Endodermal cell (in vitro differentiated cells): ENCODE measurements at places on chromosomes 16 and 17. TPM values are rescaled to one million over a fixed set of nuclear protein-coding genes. Genes with fewer than 3 reads are reported as not detected.

DNA sequence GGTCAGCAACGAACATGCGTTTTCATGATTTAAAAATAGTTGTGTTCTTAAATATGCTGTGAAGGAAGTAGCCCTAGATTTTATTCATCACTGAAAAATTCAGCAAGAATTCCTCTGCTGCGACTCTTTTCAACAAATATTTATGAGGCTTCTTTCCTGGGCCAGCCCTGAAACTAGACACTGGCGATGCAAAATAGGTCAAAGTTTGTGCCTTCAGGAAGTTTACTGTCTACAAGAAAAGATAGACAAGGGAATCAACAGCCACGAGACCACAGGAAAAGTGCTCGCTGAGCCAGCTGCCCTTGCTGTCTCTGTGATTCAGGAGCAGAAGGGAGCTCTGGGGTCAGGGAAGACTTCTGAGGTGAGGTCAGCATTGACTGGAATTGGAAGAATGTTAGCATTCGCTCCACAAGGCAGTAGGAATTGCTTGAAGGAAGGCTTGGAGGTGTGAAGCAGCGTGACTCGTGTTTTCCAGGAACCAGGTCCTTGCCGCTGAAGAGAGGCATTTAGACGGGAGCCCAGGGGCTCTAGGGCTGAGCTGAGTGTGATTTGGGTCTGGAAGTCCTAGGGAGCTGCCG, 1.9 kb upstream of the RPL26 start:
- DNase-seq = peak; percentile 95

C17orf107 gene
- total RNA-seq = 3.8 and 4.8 TPM in 2 replicates

RASD1 gene
- total RNA-seq = 2.5 and 2.8 TPM in 2 replicates

GRCh38 chr17:55426851-55427586, 5.4 kb upstream of the MMD start:
- DNase-seq = no peak

DNA sequence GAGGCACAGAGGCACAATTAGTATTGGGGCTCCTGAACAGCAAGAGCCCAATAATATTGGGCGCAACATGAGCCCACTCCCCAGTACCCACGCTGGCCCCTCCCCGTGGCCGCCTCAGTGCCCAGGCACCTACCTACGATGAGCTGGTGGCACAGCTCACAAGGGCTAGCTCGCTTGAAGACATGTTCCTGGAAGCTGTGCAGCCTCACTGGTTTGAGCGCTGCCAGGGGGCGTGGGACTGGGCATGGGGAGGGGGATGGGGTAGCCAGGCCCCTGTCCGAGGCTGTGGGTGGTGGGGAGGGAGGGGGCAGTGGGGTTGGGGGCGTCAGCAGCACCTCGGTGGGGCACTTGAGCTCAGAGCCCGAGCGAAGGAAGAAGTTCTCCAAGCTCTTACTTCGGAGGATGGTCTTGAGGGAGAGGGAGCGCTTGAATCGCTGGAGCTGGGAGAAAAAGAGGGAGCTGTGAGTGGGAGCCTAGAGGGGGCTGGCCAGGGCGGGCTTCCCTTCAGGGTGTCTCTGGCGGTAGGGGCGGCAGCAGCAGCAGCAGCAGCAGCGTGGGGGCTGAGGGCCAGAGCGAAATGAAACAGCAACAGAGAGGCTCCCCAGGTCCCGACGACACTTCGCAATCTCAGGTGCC, 7.9 kb downstream of the STAC2 start:
- DNase-seq = peak; percentile 69

TXNDC17 gene
- 127 to 160 TPM (median 135 TPM) in 3 replicates for total RNA-seq

MYH13 gene
- total RNA-seq = not detected in 2 replicates

DNA sequence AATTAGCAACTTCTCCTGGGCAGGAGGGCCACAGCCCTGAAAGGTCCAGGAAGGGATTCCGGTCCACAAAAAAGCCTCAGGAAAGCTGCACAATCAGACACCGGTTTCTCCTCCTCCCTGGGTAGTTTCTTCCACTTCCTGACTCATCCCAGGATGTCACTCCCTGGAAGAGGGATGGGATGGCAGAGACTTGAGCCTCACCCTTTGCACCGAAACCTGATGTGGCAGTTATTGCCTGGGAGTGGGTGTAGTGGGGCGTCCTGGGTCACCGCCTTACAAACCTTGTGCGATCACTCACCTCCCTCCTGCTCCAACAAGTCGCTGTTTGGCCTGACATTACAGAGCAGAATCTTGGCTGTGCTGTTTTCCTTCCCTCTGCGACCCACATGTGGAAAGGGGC, 70.8 kb downstream of the LYRM1 start:
- no peak for DNase-seq

DNA sequence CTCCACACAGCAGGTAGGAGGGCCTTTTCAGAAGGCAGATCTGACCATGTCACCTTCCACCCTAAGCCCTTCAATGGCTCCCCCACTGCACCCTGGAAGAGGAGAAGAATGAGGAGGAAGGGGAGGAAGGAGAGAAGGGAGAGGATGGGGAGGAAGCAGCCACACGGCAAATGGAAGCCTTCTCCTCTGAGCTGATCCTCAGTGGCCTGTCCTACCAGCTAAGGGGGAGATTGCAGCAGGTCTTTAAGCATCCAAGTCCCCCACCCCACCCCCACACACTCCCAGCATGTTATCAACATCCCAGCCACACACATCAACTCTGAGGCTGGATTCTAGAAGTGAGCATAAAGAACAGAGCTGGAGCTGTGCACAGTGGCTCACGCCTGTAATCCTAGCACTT, 46.2 kb upstream of the RBFOX3 start:
- DNase-seq = no peak

MGAT5B gene
- total RNA-seq = 2.0 to 2.9 TPM (median 2.3 TPM) in 3 replicates

- no peak for DNase-seq
Observed at GRCh38 chr17:80938556-80938955, 53.1 kb upstream of the CHMP6 start.

DNA sequence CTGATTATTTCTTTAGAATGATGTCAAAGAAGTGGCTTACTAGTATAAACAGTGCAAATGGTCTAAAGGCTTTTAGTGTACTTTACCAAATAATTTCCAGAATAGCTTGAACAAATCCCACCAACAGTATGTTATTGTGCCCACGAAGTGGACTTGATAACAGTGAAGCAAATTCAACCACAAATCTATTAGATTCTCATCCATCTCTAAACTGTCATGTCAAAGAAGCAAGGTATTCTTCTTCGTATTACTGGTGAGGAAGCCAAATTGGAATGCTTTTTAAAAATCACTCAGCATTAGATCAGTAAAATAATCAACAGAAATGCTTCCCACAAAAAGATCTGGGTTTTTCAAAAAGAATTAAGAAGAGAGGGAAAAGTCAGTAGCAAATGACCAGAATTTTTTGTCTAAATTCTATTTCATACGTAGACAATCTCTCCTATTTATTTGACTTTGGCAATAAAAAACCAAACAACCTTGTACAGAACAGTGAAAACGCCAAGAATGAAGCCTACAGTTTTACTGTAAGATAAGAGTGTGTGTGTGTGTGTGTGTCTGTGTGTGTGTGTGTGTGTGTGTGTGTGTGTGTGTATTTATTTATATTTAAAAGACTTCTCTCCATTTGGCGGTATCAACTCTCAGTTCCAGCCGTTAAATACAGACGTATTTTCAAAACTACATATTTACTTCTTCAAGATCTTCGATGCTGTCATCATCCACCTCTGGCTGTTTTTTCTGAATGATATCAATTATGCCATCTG, 114.6 kb downstream of the CYB561 start:
- DNase-seq = no peak

- no peak for DNase-seq
Observed at GRCh38 chr16:22933173-22933572, 119.2 kb downstream of the HS3ST2 start.

- DNase-seq = no peak
Observed at GRCh38 chr16:85564277-85565051, 48.7 kb upstream of the GSE1 start.

GRCh38 chr17:17351356-17351891, 48.3 kb downstream of the NT5M start:
- DNase-seq = no peak

GRCh38 chr16:82219298-82219697, 49.3 kb upstream of the MPHOSPH6 start:
- DNase-seq = no peak

C17orf50 gene
- 0.23 TPM in 1 of 2 replicates, not detected in the other for total RNA-seq

GRCh38 chr17:60455378-60455777, 33.1 kb downstream of the CHCT1 start:
- no peak for DNase-seq

DNA sequence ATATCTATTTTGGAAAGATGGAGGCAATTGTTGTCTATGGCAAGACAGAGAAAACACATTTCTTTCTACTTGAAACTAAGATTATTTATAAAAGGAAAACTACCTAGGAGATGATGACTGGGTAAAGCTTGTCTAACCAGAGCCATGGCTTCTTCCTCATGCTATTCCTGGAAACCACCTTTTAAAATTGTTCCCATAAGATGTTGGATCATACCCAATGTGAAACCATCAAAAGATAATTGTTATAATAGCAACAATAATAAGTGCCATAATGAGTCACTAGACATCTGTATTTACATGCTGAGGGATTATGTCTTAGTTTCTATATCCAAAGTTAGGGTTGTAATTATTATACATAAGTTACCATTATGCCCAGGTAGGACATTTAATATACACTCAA, 428.4 kb downstream of the KCNJ2 start:
- DNase-seq = no peak

SLFN14 gene
- not detected in 2 replicates for total RNA-seq

DNA sequence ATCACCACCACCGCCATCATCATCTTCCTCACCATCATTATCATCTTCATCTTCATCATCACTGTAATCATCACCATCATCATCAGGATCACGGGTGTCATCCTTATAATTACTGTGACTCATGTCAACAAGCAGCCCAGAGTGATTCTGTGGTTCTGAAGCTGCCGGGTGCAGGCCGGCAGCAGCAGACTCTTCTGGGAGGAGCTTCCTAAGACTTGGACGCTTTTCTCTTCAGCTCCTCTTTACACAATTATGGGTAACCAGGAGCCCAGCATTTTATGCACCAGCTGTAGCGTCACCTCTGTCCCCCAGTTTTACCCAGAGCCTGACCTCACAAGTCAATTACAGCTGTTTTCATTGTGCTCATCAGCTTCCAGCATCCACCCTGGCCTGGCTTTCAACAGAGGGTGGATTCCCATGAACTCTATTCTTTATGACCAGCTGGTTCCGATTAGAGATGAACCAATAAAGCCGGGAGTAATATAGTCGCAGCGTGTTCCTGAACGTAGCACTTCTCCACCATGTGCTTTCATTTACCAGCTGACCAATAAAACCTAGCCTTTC, 275.8 kb downstream of the FOXL1 start:
- DNase-seq = no peak

MAF gene
- total RNA-seq = 1.5 to 2.7 TPM (median 1.9 TPM) in 3 replicates

- no peak for DNase-seq
Observed at GRCh38 chr17:77210946-77211541, 70.3 kb downstream of the SEC14L1 start.

DNA sequence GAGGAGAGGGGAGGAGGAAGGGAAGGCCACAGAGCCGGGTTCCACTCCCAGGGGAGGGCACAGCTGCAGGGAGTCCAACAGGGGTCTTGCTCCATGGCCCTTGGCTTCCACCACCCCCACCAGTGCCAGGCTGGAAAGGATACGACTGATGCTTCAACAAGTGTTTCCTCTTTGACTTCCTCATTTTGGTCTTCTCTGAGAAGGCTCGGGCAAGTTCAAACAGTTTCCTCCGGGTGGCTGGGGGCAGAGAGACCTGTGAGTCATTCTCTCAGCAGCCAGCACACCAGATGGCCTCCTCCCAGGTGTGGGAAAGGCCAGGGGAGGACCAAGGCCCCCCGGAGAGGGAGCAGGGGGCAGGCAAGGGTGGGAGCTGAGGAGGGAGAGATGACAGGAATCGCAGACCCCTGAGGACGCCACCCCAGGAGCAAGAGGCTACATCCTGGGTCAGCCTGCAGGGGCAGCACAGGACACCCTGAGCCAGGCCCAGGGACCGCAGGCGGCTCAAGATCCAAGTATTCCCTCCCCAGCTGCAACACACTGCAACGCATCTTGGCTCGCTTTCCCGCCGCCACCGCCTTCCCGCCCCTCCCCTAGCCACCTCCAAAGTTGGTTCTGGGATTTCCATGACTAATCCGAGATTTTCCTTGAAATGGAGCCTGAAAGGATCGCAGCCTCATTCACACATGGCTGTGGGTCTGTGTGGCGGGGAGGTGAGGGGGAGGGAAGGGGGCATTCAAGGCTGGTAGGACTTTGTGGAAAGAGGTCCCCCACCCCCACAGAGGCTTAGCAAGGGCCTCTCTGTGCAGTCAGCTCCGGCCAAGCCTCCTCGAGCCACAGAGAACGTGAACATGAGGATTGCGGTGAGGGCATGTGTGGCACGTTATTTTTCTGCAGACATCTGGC, 18.4 kb upstream of the MRPS23 start:
- peak; percentile 96 for DNase-seq

LDHD gene
- total RNA-seq = 1.4 and 1.6 TPM in 2 replicates

DNA sequence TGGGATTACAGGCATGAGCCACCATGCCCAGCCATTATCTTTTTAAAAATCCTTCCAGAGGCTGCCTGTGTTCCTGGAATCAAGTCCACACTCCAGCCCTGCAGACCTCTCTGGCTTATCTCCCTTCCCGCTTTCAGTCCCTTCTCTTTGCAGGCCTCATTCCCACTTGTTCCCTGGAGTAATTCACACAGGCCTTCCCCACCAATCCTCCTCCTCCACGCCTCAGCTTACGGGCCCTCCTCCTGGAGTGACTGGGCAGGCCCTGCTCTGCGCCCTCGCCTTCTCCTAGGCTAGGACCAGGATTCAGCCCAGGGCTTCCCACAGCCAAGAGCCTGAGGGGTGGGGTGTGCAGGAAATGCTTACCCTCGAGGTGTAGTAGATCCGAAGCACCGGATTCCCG, 2.8 kb downstream of the CDIPT start:
- no peak for DNase-seq

KLHL10 gene
- total RNA-seq = 0.15 TPM in 1 of 3 replicates, not detected in the others

GRCh38 chr17:8459107-8459506, 23.4 kb downstream of the NDEL1 start:
- no peak for DNase-seq

GRCh38 chr17:15250135-15250860, 14.8 kb downstream of the PMP22 start:
- DNase-seq = no peak

BLMH gene
- total RNA-seq = 72.1 to 97.4 TPM (median 92.0 TPM) in 3 replicates

DDX52 gene
- total RNA-seq = 61.0 and 63.3 TPM in 2 replicates

PRKCA gene
- 8.7 and 9.4 TPM in 2 replicates for total RNA-seq

DNA sequence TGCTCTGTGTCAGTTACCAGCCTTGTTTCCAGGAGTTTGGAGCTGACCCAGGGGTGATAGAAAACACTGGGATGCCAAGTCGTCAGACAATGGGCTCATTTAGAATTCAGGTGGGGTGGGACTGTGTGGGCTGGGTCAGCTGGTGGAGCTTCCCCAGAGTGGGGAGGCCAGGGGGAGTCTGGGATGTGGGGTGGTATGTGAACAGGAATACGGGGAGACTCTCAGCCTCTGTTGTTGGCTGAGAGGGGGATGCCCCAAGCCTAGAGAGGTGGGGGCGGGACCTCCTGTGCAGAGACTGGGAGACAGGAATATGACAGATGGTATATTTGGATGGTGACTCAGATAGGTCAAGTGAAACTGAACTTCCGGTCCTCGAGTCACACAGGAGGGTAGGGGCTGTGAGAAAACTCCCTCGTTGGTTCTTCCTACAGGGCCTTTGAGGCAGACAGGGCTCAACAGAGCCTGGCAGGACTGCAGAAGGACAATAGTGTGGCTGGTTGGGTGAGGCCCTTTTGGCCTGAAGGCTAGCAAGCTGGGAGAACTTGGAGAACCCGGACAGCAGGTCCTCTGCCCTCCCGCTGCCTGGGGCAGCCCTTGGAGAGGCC, 23.7 kb downstream of the CDH1 start:
- DNase-seq = no peak
